Muscle of leg (tissue), 16 donors: ENCODE measurements at places on chromosomes 3 and 15.

DNA sequence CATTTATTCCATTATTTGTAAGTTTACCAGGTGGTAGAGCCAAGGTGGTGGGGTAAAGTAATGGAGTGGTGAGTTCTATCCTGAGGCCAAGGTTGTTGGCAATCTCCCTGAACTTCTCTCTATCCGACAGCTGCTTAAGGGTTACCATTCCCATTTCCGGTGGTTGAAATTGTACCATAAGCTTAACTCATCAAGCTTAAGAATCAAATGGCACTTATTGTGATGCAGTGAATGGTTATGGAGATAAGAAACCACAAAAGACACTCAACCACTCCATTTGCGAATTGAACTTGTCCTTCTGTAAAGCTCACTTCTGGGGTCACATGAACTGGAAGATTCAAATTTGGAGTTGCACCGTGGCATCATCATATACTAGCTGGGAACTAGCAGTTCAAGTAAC is 287.4 kb upstream of the SLCO3A1 start:
- DNase-seq = no peak

- DNase-seq = no peak
Observed at GRCh38 chr3:33174711-33175414, 43.7 kb downstream of the SUSD5 start.

DNA sequence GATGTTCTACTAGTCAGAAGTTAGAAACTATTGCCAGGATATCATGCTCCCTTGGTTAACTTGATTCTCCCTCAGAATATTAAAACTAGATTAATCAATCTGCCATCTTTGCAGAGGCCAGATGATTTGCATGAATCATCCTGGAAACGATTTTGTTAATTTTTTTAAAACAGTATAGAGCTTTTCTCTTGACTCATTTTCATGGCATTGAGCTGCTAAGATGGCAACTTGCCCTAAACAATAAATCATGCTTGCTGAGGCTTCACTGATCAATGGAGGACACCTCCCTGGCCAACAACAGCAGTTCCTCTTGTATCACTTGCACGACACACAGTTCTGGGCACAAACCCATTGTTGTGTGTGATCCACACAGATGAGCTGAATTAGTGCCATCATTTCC is 109.1 kb downstream of the COL6A6 start:
- peak; percentile 92 for DNase-seq

GRCh38 chr3:122857019-122857418 is 62.1 kb downstream of the SLC49A4 start:
- DNase-seq = no peak

GRCh38 chr3:64188810-64189560 is 36.3 kb downstream of the PRICKLE2 start:
- DNase-seq = peak; percentile 67

DNA sequence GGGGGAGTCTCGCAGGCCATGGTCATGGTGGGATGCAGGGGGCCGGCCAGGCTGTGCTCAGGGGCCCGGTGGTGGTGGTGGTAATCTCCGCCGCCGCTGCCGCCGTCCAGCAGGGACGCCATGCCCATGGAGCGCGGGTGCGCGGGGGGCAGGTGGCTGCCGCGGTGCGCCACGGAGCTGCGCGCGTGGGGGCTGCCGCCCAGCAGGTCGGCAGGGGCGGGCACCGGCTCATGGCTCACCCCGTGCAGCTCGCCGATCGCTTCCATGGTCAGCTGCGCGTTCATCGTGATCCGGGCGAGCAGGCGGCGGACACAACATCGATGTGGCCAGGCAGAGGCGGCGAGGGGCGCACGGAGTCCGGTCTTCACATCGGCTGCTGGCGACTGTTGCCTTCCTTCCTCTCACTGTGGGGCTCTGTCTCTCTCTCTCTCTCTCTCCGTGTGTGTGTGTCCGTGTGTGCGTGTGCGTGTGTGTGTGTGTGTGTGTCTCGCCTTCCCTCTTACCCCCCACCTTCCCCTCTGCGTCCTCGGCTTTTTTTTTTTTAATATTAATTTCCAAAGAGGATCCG is 451 bp downstream of the ONECUT1 start:
- peak; percentile 27 for DNase-seq

DNA sequence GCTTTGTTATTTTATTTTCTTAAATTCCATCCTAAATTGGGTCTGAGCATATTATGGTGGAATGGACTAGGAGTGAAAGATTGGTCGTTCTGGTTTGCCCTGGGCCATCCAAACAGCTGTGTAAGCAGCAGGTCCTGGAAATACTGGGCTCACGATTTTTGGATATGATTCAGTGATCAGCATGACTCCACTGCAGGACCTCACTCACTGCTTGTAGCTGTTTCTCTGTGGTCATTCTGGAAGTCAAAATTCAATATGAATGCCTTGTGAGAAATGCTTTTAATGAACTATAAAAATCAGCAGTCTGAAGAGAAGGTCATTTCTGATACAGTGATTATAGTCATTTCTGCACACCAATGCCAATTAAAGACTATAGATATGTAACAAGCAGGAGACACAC is 185.0 kb downstream of the RBMS3 start:
- DNase-seq = peak; percentile 67

DNA sequence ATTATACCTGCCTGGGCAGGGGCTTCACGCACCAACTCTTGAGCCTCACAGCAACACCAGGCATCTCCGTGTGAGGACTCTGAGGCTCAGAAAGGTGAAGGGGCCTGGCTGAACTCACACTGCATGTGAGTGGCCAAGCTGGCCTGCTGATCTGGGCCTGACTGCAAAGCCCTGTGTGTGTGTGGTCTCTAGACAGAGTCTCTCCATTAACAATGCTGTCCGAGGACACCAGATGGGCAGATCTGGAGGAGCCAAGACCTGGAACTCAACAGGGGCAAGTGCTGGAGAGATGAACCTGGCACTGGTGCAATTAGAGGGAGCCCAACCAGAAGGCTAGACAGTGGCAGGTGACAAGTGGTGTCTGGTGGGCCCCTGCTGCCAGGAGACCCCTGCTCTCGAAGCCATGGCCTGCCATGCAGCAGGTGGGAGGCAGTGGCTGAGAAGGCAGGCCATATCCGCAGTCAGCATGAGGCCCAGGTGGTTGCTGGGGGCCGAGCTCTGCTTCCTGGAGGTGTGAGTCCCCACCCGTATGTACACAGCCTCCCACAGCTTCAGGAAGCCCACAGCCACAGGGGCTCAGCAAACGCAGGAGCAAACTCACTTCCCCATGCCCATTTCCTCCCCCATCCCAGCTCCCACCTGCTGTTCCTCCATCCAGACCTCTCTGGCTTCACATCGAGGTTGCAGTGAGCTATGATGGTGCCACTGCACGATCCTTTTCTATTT is 39.0 kb downstream of the CYP11A1 start:
- no peak for DNase-seq

- no peak for DNase-seq
Observed at GRCh38 chr15:29031502-29032228, 145.9 kb downstream of the APBA2 start.

GRCh38 chr3:155919728-155920127 is 49.3 kb downstream of the GMPS start:
- no peak for DNase-seq

DNA sequence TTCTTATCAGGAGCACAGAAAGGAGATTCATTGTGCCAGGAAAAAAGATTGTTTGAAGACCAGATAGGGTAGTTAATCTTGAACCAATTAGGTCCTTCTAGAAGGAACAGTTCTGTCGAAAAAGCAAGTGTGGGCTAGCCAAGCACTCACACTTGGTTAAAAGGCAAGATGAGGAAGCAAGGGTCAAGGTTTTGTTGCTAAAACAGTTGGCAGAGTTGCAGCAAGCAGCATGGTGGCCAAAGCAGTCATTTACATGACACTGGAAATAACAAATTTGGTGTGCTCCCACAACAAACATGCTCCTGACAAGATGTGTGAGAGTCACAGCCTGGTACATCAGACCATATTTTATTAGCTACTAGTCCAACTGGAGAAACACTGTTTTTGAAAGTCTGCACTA is 228.0 kb upstream of the CFAP20DC start:
- no peak for DNase-seq

DNA sequence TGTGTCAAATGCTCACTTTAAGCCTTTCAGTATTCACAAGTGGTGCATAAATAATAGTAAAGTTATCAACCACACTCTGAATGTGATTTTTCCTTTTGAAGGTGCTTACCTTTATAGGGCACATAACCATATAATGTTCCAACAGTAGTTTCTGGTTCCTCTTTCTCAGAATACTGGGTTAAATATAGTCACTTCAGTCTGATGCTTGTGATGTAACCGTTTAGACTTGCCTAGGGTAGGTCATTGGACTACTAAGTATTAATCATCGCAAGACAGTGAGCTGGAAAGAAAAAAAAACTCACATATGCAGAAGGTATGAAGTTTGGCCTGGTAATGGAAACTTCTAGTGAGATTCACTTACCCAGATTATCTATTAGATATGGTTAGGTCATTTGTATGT is 1.9 kb downstream of the KBTBD8 start:
- DNase-seq = peak; percentile 30

DNA sequence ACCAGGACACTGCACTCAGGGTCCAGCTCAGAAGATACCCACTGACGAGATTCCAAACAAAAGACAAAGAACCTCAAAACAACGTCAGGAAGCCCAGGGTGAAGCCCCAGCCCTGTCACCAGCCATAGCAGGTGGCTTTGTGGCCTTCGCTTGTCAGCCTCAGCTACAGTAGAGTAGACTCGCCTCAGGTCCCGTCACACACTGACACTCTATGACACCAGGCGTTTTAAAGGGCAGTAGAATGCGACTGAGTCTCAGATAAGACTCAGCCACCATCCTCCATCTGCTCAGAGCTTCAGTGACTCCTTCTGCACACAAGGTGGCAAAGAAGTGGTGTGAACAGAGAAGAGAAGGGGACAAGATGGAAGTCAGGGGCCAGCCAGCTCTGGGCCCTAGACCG is 12.8 kb downstream of the RBPMS2 start:
- no peak for DNase-seq

GRCh38 chr15:23912191-23912590 is 225.1 kb upstream of the NDN start:
- DNase-seq = no peak

GRCh38 chr3:27578032-27578431 is 93.8 kb upstream of the SLC4A7 start:
- no peak for DNase-seq

DNA sequence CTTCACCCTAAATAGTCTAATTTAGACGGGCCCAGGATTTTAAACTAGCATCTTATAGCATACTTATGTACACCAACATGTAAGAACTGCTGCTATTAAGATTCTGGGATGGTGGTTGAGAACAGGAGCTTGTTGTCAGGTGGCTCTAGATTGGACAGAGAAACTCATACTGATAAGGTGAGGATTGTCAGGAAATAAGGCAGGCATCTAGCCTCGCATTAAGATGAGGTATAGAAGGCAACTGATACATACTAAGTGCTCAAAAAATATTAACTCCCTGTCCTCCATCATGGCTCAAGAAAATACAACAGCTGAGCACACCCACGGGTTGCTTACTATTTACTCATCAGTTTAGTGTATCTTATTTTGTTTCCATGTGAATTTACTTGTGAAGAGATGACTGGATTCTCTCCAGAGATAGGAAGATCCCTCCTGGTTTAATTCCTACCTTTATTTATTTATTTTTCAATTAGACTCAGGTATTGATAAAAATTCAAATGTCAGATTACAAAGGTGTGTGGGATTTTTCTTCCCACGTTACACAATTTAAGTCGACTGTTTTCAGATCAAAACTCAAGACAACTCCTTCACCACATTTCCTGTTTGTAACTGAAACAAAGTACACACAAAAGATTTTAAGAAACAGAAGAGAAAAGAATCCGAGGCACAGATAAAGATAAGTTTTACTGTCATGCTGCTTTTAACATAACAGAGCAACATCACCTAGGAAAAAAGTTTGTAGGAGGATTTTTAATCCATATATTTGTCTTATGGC is at the start of gene TRAT1:
TRAT1 (plus strand) TSS at position 664 of the 775 bp plus-strand sequence. CDS start 142 bp downstream, outside the sequence.
- no peak for DNase-seq

- DNase-seq = peak; percentile 8
Observed at GRCh38 chr3:196406811-196407470, 25.3 kb downstream of the UBXN7 start.

DNA sequence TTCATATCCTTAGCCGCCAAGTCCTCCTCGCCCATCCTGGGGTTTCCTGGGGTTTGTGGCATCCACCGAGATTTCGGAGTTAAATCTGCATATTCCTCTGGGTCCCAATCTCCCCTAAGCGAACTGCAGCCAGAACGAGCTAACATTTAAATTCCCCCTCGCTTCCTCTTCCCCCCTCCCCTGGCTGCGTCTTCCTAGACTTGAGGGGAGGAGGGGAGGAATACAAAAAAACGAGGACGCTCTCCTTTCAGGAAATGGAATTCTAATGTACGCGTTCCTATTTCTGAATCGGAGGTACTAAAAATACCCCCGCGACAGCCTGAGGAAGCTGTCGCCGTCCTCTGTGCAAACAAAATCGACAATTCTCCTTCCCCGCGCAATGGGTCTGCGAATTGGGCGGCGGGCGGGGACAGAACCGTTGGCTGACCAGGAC is 5.6 kb downstream of the FEZF2 start:
- DNase-seq = no peak

GRCh38 chr3:131338948-131339640 is 42.5 kb upstream of the NUDT16 start:
- DNase-seq = no peak

- DNase-seq = peak; percentile 86
Observed at GRCh38 chr15:43133430-43134156, at the start of gene TMEM62. TSS of gene TMEM62 (plus strand) at chr15:43133586. CDS start at chr15:43133803, 217 bp downstream.

DNA sequence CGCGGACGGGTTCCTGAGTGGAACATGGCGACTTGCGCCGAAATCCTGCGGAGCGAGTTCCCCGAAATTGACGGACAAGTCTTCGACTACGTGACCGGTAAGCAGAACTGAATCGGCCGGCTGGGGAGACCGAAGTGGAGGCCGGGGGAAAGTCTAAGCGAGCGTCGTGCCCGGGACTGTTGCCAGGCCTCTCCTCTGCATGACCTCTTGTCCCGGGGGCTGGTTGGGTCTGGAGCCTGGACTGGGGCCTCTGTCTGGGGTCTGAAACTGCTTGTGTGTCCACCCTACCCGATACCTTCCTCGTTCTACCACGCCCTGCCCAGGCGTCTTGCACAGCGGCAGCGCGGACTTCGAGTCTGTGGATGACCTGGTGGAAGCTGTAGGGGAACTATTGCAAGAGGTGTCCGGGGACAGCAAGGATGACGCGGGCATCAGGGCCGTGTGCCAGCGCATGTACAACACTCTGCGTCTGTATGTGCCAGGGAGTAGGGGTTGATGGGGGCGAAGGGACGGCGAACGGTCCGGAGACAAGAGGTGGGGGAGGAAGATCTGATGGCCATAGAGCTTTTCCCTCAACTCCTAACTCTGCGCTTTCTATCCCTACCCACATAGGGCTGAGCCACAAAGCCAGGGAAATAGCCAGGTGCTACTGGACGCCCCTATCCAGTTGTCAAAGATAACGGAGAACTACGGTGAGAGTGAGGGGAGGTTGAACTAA is at the start of gene ABCF3:
ABCF3 (plus strand) TSS at position 16 of the 718 bp plus-strand sequence; CDS start at position 25, 9 bp downstream.
- DNase-seq = no peak

GRCh38 chr3:74267588-74268184 is 346.8 kb downstream of the CNTN3 start:
- DNase-seq = peak; percentile 72
